ENCODE measurements at places on chromosomes 12 and 14.
A peak's percentile ranks its signal among the peaks of the same experiment; 100 is the strongest.

DNA sequence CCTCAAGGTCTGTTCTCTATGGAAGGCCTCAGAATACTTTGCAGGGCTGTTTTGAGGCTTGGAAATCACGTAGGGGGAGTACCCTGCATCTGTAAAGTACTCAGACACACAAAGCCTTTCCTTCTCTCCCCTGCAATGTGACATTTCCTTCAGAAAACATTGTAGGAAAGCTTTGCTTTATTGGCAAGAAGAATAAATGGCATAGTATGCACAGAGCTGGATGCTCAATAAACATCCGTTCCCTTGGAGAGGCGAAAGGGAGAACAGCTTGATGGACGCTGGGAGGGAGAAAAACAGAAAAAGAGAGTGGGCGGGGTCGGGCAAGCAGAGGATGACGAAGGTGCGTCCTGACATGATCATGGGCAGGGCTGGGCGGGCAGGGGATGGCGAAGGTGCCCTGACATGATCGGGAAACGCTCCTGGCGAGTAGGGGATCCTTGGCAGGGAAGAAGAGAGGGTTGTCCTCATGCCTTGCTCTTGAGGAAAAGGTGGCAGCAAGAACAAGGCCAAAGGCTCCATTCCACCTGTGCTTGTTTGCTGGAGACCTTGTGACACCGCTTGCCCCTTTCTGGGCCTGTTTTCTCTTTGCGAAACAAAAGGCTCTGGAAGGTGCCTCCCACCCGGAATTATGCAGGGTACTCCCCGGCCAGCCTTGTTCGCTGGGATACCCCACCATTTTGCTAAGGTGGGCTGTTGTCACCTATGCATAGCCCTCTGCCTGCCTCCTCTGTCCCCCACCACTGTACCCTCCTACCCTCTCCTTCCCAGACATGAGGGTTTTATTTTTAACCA is 21.1 kb downstream of the IRF2BPL start:
- DNase-seq = no peak

- DNase-seq = no peak
Measured at GRCh38 chr12:90166012-90166411, 457.4 kb upstream of the ATP2B1 start.

- no peak for DNase-seq
Measured at GRCh38 chr12:2583642-2584401, 210.9 kb upstream of the FKBP4 start.

- DNase-seq = no peak
Measured at GRCh38 chr12:30002677-30003076, 218.9 kb upstream of the TMTC1 start.

GRCh38 chr14:104048758-104049507 is 36.6 kb upstream of the ASPG start:
- DNase-seq = no peak

DNA sequence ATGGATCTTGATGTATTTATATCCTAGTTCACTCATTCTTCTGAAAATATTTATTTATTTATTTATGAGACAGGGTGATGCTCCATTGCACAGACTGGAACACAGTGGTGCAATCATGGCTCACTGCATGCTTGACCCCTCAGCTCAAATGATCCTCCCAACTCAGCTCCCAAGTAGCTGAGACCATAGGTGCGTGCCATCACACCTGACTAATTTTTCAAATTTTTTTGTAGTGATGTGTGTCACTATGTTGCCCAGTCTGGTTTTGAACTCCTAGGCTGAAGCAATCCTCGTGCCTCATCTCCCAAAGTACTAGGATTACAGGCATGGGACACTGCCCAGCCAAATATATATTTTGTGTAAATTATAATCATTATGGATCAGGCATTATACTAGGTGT is 595.6 kb upstream of the ATP2B1 start:
- no peak for DNase-seq

DNA sequence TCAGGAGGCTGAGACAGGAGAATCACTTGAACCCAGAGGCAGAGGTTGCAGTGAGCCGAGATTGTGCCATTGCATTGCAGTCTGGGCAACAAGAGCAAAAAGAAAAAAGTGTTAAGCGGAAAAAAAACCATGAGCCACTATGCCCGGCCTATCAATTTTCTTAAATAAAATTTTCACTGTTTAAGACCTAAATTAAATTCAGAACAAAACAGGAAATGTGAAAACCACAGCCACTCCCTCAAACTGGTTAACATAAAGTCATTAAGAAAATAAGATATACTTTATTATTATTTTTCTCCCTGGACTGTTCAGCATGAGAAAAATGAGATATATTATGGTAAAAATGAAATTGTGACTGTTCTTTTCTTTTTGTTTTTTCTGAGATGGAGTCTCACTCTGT is 44.6 kb upstream of the GCH1 start:
- no peak for DNase-seq

- no peak for DNase-seq
Measured at GRCh38 chr12:116043659-116044535, 233.6 kb downstream of the MED13L start.

- no peak for DNase-seq
Measured at GRCh38 chr12:110102255-110102654, 21.9 kb upstream of the IFT81 start.

DNA sequence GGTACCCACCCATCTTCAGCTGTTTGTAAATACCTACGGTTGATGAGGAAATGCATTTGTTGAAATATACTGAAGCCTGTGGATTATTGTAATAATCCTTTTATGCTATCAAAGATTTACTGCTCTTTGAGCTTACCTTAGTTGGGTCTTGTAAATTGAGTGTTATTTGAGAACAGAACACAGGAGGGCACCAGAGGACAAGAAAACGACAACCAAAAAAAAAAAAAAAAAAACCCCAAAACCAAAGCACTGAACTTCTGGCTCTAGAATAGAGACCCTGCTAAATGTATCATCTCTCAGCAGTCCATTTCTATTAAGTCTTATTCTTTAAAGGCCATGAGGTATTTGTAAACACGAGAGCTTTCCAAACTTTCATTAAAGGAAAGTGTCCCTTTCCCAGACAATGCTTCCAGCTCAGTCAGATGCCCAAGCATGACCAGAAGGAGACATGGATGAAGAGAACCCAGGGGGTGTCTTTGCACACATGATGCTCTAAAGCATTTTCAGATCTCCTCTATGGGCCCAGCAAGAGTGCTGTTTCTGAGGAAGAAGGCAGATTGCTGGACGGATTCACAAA is 763.9 kb downstream of the NRXN3 start:
- no peak for DNase-seq

DNA sequence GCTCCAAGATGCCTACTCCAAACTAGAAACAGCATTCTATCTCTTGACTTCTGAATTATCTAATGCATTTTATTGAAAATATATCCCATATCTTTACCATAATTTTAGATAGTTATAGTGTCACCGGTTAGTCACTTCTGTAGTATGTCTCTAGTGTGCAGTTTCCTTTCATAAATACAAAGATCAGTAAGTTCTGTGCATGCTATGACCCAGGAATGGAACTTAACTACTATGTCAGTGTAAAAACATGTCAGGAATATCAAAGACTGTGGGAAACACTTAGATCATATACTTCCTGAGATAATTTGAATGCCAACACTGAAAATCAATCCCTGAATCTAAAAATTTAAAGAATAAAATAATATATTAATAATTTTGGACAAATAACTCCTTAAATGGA is 237.6 kb downstream of the ATXN7L3B start:
- DNase-seq = no peak

- DNase-seq = no peak
Measured at GRCh38 chr14:21100931-21101330, at the start of gene TMEM253. Gene TMEM253, plus strand, starts transcription at chr14:21101066. Its CDS starts 278 bp downstream, at chr14:21101344.

DNA sequence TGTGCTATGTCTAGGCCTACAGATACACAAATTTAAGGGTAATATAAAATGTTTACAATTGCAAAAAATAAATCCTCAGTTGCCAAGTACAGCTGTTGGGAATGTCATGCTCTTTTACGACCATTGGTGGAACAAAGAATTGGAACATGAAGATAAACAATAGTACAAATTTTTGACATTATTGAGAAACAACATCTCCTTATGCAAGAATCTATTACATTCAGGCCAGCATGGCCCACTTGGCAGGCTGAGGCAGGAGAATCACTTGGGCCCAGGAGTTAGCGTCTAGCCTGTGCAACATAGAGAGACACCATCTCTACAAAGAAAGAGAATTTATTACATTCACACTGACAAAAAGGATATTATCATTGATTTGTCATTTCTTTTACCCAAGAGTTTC is 135.9 kb upstream of the NTF3 start:
- no peak for DNase-seq

DNA sequence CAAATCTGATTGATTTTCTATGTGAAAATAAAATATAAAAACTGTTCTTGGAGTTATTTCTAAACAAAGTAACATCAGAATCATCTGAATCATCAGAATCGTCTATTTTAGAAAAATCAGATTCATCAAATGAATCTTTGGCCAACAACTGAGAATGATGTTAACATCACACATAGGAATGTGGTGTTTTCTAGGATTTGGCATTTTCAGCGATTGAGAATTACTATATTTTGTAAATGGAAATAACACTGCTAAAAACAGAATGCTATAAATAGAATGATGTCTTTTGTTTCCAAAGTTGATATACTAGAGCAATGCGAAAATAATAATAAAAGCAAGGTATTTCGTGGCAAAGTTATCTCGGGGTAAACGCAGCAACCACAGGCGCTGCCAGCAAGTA is 73.9 kb upstream of the EVL start:
- no peak for DNase-seq

- no peak for DNase-seq
Measured at GRCh38 chr14:75803765-75804164, 142.7 kb downstream of the TTLL5 start.

DNA sequence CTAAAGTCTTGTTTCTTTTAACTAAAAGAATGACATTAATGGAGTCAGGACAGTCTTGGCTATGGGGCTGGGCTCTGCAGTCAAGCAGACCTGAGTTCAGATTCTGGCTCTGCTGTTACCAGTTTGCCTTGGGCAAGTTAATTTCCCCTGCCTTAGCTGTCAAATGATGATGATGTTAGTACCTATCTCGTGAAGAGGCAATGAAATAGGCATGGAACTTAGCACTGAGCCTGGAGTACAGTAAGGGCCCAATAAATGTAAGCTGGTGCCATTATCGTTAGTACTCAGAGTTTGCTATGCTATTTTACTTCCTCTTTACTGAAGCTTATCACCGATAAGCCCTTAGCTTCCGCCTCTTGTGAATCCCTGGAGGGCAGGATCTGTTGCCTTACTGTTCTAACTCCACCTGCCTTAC is 8.5 kb downstream of the FBXW8 start:
- peak; percentile 34 for DNase-seq

GRCh38 chr14:33810308-33810707 is 140.6 kb downstream of the EGLN3 start:
- no peak for DNase-seq

- no peak for DNase-seq
Measured at GRCh38 chr12:38417101-38417500, 100.5 kb downstream of the ALG10B start.

GRCh38 chr12:5022025-5022424 is 21.7 kb upstream of the KCNA5 start:
- no peak for DNase-seq

GRCh38 chr12:21642707-21643389 is 14.8 kb downstream of the LDHB start:
- DNase-seq = no peak

DNA sequence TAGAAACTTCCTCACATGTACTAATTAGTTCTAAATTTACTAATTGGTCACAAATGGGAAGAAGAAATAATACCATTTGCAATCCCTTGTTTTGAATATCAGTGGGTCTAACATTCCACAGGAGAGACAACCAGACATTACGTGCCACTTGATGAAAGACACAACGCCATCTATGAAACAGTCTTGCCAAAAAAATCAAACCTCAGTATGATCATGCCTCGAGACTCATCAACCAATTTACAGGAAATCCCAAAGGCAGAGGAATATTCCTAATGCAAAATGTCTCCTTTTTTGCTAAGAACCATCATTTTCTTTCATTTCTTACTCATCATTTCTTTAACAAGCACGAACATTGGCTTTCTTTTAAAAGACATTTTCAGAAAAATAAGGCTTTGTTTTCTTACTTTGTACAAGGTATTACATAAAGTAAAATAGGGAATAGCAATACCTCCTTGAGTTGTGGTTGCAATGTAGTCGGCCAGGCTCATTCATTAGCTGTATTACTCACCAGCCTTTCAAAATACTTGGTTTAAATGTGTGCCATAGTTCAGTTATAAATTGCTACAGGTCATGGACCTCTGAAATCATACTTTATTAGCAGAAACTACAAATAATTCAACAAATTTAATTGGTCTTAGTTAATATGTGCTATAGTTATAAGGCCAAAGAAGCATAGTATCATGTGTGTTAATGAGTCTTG is 436.2 kb upstream of the FLRT2 start:
- DNase-seq = no peak

DNA sequence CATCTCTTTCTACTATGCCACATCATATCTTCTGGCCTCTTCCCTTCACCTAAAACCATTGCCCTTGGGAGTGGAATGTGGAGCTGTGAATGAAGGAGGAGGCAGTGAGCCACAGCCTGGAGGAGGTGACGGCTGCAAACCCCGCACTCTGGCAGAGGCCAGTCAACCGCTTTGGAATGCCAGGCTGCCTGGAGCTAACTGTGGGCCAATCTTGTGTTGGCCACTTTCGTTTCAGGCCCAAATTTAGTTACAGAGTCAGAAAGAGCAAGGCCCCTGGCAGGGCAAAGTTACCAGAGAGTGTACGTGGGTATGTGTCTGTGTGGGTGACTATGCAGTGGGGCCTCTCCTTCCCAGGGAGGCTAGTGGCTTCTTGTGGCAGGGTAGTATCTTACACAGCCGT is 40.1 kb downstream of the CACNA1C start:
- DNase-seq = no peak

DNA sequence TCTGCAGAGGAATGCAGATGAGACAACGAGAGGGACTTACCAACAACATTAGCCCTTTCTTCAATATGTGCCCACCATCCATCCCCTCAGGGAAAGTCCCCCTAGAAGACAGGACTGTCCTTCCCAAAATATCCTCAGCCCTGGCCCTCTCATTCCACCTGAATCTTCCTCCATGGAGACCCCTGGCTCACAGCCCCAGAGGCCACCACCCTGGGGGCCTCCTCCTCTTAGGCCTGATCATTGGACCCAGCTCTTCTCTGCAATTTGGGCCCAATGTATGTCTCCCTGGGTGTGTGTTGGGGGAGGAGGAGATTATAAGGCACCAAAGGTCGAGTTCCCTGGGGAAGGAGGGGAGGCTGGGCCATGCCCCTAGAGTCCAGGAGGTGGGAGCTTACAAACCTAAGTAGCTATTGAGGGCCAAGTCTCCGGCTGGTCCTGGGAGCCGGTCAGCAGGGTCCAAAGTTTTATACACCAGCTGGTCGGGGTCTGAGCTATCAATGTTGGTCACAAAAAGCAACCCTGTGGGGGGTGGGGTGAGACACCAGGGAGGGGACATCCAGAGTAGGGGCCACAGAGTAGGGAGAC is 8.1 kb downstream of the ITGA7 start:
- no peak for DNase-seq

- DNase-seq = peak; percentile 97
Measured at GRCh38 chr14:66137081-66137480, 349.1 kb upstream of the CCDC196 start.

GRCh38 chr12:121009741-121010140 is 6.5 kb downstream of the C12orf43 start:
- no peak for DNase-seq

- no peak for DNase-seq
Measured at GRCh38 chr14:68564191-68564825, 228.6 kb downstream of the ZFP36L1 start.

GRCh38 chr12:12443431-12443878 is 86.6 kb downstream of the BORCS5 start:
- DNase-seq = no peak

Data from NCI-H187 treated with DMSO at 0.1 percent for 48 hours (cell line).